ENCODE measurements at places on chromosomes 4 and X.

- no peak for DNase-seq
Measured at GRCh38 chr4:26207631-26208030, 113.2 kb upstream of the RBPJ start.

GRCh38 chrX:63434206-63434605 is 83.1 kb upstream of the SPIN4 start:
- DNase-seq = no peak

DNA sequence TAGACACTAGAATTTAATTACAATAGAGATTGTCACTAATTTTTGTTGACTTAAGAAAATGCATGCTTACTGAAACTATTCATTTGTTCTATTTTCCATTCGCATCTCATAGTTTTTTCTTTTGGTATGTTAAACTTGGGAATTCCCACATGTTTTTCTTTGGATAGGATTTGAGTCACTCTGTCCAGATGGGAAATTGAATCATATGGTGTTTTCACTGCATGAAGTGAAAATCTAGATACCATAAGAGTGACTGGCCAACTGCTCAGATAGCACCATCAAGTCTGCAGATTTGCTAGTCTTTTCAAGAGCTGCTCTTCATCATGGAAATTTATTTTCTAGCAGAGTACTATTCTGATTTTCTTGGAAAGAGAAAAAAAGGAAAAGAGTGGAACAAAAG is 172.6 kb downstream of the FAM47B start:
- no peak for DNase-seq

GRCh38 chr4:124450851-124451250 is 261.7 kb downstream of the ANKRD50 start:
- no peak for DNase-seq

GRCh38 chr4:7214359-7214758 is 22.0 kb downstream of the SORCS2 start:
- no peak for DNase-seq
